Effector memory CD4-positive, alpha-beta T cell (primary cell): ENCODE measurements at places on chromosomes 1 and 21.

- DNase-seq = no peak
These were observed 121.2 kb downstream of the TRABD2B start for GRCh38 chr1:47875831-47876586.

DNA sequence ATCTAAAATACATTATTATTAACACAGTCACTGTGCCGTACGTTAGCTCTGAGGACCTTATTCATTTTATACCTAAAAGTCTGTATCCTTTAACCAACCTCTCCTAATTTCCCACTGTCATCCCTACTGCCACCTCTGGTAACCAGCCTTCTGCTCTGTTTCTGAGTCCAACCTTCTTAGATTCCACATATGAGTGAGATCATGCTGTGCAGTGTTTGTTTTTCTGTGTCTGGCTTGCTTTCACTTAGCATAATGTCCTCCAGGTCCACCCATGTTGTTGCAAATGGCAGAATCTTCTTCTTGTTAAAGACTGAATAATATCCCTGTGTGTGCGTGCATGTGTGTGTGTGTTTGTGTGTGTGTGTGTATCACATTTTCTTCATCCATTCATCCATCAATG, 64.2 kb downstream of the ETS2 start:
- DNase-seq = no peak

DNA sequence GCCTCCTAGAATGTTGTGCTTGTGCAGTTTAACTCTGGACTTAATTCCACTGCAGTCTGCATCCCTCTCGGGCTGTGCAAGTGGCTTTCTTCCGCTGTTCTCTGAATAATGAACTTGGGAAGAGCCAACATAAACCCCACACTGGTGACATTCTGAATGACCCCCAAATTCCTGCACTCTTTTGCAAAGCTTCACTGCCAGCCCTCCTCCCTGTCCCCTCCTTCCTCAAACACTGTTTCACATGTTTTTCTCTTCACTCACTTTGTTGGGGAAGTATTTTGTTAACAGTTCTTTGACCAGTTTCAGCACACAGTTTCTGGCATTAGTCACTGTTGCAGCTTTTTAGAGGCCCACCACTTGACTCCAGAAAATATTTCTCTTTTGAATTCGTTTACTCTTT, 39.7 kb downstream of the GNG12 start:
- no peak for DNase-seq

- no peak for DNase-seq
These were observed at the start of gene RSPO1 for GRCh38 chr1:37634244-37634991. RSPO1 (minus strand) TSS chr1:37634892; CDS start chr1:37629661, 5,231 bp downstream.

DNA sequence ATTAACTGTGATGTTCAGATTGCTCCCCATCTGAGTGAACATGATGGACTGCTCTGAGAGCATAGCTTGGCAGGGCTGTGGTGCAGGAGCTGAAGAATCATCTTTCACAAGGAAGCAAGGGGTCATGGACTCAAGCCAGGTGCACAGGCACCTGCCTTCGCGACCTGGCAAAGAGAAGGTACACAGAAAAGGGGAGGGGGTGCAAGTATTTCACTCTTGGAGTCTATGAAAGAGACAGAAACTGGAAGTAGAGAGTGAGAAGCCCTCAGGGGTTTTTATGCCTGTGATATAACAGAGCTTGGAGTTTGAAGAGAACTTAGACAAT, 232.6 kb upstream of the PLXNA2 start:
- no peak for DNase-seq

GRCh38 chr1:94661431-94661932, 119.9 kb upstream of the F3 start:
- no peak for DNase-seq

- DNase-seq = no peak
These were observed 50.9 kb downstream of the SLC37A1 start for GRCh38 chr21:42564561-42564971.

DNA sequence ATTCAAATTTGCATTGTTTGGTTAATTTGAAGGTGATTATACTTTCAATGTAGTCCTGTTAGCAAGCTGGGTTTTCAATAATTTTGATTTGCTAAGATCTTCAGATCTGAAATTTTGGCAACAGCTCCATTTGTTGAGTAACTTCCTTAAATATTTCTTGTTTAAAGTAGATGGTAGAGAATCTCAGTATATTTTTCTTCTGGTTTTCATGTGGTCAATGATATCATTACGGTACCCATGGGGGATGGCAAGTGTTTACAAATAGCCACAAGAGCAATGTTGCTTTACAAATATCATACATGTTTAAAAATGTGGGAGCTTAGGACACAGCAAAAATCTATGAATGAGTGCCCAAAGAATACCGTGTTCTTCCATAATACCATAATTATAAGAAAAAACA, 175.9 kb downstream of the IFI44 start:
- DNase-seq = no peak

DNA sequence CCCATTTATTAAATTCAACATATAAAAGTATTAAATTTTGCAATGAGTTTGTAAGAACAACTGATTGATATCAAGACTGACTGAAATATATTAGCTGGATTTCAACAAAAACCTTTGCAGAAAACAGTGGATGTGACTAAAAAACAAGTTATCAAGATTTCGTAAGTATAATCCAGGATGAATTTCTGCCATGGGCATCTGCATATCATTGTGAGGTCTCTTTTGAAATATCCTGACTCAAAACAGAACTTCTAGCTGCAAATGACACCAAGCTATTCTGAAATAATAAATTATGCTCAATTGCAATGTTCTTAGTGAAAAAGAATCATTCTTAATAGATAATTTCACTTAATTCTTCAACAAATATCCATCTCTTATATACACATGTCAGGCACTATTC, 52.6 kb downstream of the CD34 start:
- DNase-seq = no peak

DNA sequence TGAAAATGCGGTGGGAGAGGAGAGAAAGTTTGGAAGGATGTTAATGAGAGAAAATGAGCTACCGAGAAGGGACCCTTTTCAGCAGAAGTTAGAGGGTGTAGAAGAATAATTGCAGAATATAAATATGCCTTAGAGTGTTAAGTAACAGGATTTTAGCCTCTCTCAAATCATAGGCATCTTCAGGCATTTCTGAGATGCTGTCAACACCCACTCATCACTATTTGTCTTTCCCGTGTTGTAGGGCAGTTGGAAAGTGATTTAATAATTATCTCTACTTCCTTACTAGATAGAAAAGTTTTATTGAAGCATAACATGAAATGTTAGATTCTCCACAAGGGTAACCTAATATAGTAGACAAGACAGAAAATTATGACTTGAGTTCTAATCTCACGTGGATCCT, 96.4 kb upstream of the RGS4 start:
- DNase-seq = no peak

DNA sequence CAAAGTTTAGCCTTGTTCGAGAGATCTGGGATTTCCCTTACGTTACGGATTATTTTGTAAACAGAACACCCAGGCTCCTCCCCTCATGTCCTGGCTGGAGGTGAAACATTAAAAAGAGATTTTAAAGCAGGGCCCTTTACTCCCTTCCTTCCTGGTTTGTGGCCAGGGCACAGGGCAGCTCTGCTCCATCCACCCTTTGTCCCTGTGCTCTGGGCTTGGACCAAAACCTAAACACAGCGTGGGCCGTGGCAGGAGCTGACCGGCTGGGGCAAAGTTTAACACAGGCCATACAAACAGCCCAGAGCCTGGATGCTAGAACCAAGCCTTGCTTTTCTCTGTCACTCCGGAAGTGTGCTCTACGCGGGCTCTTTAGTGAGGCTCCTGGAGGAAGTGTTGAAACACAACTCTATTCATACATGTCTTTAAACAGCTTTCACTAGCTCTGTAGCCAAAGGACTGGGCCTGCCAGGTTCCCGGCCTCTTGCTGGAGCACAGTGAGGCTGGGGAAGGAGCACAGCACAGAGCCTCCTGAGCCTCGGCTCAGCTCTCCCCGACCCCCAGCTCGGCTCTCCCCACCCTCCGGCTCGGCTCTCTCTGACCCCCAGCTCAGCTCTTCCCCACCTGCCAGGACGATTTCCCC, 84.7 kb downstream of the PDE9A start:
- DNase-seq = no peak

- DNase-seq = no peak
These were observed 60.4 kb upstream of the BACH1 start for GRCh38 chr21:29238053-29238966.

- DNase-seq = no peak
These were observed 28.3 kb upstream of the CYP4B1 start for GRCh38 chr1:46770541-46770940.

- DNase-seq = no peak
These were observed 20.2 kb upstream of the TCEA3 start for GRCh38 chr1:23444596-23445390.

DNA sequence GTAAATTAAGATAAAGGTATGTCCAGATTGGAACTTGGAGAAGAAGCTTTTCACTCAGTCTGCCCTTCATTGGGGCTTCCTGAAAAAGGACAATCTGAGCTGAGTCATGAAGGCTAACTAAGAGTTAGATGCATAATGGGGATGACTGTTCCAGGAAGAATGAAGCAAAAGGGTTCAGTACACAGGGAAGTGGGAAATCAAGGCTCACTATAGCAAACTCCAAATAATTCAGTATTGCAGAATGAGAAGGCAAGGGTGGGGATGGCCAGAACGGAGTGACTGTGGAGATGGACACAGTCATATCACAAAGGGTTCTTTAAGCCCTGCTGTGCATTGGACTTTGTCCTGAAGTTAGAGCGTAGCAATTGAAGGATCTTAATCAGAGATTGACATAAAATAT, 158.3 kb downstream of the FGGY start:
- DNase-seq = no peak

DNA sequence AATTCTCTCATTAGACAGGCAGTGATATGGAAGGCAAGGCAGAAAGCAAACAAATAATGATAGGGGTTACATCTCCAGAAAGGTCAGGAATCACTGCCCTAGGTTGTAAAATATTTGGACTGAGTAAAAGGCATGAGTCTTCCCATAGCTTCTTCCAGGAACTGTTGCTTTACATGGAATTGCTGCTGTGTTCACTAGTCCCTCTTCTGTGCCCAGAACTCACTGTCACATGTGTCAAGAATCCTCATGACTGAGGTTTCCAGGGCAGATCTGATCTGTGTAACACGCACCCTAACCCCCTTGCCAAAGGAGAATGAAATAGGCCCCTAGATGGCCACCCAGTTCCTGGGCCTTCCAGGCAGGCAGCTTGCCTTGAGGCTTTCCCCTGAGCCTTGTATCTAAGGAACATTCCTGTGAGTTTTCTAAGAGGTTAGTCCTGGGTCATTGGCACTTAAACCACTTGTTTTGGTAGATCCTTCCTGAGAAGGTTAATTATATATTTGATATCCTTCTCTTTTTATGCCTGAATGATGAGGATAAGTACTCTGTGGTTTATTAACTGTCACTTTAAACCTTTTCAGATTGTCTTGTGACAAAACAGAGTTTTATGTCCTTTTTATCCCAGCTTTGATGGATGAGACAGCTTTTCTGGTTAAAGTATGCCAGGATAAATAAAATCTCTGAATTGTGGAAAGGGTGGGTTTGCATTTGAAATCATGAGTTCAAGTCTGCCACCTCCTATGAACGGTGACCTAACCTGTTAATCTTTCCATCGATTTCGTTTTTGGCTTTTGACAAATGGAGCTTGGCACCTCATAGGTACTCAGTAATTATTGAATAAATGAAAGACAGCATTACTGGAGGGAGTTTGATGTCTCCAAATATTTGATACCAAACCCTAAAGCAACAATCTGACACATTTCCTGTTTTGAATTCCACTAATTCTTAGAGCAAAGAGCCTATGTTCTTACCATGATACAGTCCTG, 163.3 kb downstream of the DHRS3 start:
- no peak for DNase-seq

GRCh38 chr1:6111571-6111970, 65.9 kb downstream of the KCNAB2 start:
- no peak for DNase-seq

- DNase-seq = no peak
These were observed 31.6 kb upstream of the SSBP3 start for GRCh38 chr1:54437783-54438182.

GRCh38 chr1:231419738-231420298, 2.3 kb downstream of the EGLN1 start:
- no peak for DNase-seq

GRCh38 chr1:112373806-112374205, 22.2 kb upstream of the CTTNBP2NL start:
- DNase-seq = no peak

DNA sequence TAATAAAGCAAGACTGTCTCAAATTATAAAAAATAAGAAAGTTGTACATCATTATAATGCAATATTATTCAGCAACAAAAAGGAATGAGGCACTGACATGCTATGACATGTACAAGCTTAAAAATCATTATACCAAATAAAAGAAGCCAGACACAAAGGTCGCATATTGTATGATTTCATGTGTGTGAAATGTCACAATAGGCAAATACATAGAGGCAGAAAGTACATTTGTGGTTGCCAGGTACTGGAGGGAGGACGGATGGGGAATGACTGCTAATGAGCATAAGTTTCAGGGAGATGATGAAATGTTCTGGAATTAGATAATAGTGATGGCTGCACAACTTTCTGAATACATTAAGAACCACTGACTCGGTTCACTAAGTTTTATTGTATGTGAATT, 73.6 kb upstream of the NBPF3 start:
- no peak for DNase-seq

DNA sequence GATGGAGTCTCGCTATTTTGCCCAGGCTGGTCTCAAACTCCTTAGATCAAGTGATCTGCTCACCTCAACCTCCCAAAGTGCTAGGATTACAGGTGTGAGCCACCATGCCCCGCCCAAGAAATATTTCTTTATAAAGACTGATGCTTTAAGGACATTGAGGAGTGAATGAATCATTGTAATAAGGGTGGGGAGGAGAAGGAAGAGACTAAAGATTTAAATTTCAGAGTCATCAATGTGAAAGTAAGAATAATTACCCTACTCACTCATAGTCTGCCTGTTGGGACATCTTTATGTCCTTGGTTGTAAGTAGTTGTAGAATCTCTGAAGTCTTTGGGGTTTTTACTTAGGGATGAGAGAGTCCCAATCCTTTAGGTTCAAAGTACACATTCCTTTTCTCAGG, 7.3 kb downstream of the KDM1A start:
- no peak for DNase-seq

DNA sequence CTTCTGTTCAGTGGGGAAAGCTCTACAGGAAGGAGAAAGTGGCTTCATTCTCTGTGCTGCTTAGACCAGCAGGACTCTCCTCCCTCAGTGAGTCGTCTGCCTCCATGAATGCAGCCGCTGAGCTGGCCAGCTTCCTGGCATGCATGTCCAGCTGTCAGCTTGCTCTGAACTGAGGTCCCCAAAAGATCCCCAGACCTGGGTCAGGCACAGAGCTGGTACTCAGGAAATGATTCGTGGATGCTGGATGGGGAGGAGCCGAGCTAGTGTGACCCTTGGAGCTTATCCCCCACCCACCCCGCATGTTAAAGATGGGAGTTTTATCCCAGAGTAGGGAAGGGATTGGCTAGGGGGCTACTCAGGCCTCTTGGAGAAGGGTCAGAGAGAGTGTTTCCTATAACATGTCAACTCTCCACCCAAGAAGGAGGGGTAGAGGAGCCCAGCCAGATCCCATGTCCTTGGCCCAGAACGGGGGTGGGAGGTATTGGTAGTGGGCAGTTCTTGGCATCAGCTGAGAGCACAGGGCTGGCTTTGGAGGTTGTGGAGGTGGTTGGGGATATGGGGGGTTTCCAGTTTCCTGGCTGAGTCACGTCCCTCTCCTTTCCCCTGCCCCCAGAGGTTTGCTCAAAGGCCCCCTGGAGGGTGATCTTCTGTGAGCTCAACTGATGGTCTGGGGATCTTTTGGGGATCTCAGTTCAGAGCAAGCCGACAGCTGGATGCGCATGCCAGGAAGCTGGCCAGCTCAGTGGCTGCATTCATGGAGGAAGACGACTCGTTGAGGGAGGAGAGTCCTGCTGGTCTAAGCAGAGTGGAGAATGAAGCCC, 110.1 kb downstream of the FOXD2 start:
- DNase-seq = no peak

GRCh38 chr1:239987103-239987745, 104.5 kb upstream of the FMN2 start:
- no peak for DNase-seq
